ENCODE measurements at places on chromosomes 5 and 9.

- no peak for DNase-seq
Measured at GRCh38 chr5:60538955-60539866, 160.8 kb downstream of the DEPDC1B start.

- DNase-seq: no peak
Measured at GRCh38 chr5:56641635-56642260, 173.6 kb upstream of the MAP3K1 start.

GRCh38 chr5:177446200-177447065 lies at the start of gene PRR7:
Gene PRR7 (plus strand): TSS chr5:177446814. CDS start chr5:177455068, 8,254 bp downstream.
- peak; percentile 72 for DNase-seq

- no peak for DNase-seq
Measured at GRCh38 chr9:120416781-120417427, 163.1 kb downstream of the CDK5RAP2 start.

DNA sequence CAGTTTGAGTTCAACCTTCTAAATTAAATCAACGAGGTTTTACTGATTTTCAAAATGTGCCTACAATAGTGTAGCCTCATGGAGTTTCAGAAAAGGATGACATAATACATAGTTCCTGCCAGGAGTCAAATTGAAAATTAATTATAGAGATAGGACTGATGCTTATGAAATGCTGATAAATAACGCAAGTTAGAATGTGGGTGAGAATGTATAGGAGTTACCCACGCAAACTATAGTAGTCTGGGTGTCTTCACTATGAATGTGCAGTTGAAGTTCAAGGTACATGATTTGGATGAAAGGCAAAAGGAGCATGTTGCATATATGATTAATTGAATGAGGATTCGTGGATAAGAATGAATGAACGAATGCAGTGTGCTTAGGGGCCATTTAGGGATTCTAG lies 95.7 kb downstream of the SV2C start:
- DNase-seq: no peak

- DNase-seq: no peak
Measured at GRCh38 chr5:169301386-169301934, 521 bp upstream of the SLIT3 start.

DNA sequence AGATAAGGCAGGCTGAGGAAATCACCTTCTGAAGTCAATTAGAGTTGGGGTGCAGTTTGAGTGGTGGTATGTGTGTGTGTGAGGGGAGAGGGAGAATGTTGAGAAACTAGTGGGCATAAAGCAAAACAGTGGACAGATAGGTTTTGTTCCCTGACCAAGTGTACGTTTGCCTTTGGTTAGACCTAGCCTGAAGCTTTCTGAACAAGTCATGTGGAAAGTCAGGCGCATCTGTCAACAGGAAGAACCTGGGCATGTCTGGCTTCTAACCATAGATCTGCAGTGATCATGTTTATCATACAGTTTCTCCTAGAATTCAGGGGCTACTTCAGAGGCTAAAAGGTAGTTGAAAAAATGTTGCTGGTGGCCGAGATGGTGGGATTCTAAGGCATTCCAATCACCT lies 143.2 kb upstream of the PCA3 start:
- no peak for DNase-seq

DNA sequence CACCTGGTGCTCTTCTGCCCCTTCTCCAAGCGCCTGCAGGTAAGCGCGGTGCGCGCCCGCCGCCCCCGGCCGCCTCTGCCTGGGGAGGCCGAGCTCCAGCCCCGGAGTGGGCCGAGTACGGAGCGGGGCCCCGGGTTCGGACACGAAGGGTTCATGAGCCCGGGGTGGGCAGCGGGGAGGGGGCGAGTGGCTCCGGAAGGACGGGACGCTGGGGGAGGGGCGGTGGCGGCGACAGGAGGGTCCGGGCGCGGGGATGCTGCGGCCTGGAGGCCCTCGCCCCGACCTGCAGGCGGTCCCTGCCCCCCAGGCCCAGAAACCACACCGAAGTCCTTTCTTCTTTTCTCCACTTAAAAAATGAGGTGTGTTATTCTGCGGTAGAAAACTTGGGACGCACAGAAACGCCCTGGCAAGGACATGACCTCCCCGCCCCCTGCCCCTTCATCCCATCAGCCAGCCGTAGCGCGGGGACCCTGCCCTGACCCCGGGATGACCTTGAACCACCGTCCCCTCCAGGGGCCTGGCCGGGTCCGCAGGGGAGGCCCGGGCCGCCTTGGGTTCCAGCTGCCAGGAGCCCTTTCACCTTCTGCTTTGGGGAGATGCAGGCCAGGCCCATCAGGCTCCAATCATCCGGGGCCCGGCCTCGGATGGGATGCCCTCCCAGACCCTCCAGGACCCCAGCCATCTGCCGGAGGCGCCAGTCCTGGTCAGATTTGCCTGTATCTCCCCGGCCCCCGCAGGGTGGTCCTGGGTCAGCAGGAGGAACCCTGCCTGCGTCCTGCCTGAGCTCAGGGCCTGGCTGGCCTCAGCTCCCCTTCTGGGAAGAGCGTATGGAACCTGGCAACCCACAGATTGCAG lies 545 bp downstream of the DIPK1B start:
- no peak for DNase-seq

DNA sequence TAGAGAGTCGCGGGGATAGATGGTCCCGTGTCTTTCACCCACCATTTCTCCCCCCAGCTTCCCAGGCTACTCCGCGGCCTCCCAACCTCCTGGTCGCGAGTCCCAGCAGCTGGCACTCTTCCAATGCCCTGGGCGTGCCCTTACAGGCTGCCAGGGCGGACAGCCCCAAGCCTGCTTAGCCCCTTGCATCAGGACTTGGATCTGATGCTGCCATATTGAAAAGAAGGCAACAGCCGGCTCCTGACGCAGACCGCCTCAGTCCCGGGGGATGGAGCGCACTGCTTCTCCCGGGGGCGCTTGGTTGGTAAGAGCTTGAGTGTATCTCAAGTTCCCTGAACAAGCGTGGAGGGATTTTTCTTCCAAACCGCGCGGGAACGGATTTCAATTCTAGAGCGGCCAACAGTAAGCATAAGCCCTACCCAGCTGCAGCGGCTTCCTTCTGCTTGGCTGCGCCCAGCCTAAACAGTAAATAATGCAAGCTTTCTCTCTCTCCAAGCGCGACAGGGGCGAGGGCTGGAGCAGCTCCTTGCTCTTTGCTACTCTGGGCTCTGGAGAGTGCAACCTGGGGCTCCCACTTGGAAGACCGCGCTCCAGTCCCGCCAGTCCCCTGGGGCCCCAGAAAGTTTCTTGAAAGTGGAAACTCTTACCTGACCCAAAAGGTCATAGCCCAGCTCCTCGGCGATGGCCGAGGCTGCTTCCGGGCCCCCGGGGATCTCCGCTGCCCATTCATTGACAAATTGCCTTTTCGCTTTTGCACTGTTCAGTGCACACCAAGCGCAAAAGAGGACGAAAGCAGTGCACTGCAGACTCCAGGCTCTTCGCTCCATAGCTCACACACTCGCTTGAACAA lies 607 bp downstream of the PCSK1 start:
- no peak for DNase-seq

GRCh38 chr5:92019376-92019990 lies 636.4 kb upstream of the ARRDC3 start:
- DNase-seq: no peak

GRCh38 chr5:130166839-130167490 lies 262.7 kb downstream of the CHSY3 start:
- no peak for DNase-seq

DNA sequence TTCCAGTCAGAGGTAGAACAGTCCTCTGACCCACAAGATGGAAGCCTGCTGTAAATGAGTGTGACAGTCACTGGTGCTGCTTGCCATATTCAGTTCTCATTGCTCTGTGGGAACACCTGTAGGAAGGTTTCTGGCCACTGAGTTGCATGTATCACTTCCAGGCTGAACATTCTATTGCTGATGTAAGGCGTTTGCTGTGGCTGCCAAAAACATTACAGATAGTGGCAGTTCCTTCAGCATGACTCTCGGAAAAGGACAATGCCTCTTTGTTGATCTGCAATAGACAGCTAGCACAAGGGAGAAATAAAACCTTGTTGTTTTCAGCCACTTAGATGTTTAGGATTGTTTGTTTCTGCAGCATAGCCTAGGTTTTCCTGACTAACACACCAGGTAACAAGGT lies 217.2 kb downstream of the AGTPBP1 start:
- DNase-seq: no peak

GRCh38 chr5:83306572-83307241 lies 164.8 kb upstream of the VCAN start:
- DNase-seq: no peak

GRCh38 chr5:136087961-136088871 lies 44.4 kb upstream of the SMAD5 start:
- no peak for DNase-seq

DNA sequence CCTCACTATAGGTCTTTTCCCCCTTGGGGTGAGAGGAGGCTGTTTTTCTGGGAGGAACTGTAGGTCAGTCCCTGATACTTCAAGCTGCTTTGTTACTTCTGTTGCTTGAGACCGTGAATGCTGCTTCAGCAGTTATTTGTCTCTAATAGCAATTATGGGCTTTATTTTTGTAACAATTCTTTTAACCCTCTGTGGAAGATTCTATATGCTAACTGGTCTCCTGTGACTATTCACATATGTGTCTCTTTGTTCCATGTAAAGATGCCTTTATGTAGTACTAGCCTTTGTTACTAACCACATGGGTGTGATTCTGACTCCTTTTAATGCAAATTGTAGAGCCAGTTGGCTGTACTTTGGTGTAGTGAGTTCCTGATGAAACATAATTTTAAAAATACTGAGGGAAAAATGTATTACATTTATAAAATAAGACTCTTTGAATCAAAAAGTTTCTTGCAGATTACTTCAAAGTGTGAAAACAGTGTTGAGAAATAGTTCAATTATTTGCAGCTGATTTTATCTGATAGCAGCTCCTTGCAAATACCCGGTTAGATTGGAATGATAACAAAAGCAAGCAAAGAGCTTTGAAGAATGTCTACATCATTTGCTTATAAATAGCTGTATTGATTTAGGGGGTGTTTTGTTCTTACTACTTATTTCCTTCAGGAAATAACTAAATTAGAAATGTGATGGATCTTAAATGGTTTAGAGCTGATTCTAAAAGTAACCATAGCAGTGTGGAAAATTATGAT lies 46.6 kb downstream of the ANGPTL2 start:
- no peak for DNase-seq

DNA sequence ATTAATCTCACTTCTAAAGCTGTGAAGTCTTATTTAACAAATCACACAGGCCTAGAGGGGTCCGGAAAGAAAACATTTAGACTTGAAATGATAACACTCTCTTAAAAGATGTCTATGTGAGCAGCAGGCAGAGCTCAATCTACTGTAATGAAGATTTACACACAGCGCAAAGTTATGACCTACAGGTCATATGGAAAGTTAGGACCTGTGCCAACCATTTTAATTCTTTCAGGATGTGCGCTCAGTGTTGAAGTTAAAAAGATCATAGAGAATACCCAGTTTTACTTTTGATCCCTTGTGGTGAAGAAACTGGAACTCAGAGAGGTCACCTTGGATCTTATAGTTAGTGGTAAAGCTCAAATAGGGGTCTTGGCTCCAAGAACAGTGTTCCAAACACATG lies 3.1 kb upstream of the CREBRF start:
- DNase-seq: no peak

DNA sequence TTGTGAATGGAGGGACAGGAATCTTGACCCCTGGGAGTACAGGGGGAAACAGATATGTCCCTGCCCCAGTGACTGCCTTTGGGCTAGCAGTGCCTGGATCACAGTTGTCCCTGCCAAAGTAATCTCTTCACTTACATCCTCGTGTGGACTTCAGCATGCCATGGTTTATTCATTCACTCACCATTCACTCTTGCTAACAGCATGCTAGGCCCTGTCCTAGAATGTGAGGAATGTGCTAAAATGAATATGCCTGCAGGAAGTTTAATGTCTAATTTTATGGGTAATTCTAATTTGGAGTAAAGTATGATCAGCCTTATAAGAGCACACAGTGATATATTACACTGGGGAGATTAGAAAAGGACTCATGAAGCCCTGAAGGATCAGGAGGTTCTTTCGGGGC lies 63.0 kb downstream of the FAT2 start:
- no peak for DNase-seq

DNA sequence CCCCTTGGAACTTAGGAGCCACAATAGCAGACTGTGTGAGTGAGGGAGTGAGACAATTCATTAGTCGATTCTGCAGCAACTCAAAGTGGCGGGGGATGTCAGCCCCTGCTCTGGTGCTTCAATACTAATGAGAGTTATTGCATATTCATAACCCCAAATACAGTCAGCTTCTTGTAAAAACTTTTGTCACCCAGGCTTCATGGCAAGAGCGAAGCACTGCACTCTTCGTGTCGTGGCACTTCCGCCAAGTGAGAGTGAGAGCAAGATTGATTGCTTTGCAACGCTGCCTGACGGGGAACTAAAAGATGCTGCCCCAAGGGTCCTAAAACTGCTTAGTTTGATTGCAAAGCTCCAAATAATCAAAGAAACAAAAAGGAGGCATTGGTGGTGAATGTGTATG lies 150.9 kb downstream of the NR2F1-AS1 start:
- DNase-seq: no peak

DNA sequence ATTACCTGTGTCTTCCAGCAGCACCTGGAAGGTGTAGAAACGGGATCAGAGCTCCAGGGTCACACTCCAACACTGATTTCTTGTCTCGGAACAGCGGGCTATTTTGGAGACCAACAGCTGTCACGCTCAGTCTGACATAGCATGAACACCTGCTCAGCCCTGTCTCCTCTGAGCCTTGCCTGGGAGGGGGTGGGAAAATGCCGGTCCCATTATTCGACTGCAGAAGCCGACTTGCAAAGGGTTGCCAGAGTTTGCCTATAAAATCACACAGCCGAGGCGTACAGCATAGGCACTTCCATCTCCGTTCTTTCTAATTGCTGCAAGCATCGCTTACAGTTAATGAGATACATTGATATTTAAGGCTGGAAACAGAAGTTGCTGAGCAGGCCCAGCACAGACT lies 300.8 kb upstream of the MSX2 start:
- no peak for DNase-seq

GRCh38 chr9:4111233-4112008 lies 188.4 kb downstream of the GLIS3 start:
- DNase-seq: no peak

GRCh38 chr5:135392256-135392655 lies 6.8 kb downstream of the MACROH2A1 start:
- DNase-seq: no peak

DNA sequence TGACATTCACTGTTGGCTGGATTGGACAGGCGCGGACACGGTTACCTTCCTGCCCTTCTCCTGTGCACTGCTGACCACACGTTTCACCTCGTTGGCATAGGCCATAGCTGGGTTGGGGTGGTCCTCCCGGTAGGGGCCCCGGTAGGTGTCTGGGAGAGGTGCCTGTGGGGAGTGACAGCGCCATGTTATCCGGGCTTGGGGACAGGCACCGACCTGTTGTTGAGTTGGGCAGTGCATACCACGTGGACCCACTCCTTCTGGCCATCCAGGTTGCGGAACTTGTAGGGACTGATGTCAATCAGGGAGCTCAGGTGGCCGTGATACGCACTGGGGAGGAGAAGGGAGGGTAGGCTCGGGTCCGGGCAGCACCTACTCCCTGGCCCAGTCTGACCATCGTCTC lies 8.2 kb downstream of the PHYKPL start:
- no peak for DNase-seq

DNA sequence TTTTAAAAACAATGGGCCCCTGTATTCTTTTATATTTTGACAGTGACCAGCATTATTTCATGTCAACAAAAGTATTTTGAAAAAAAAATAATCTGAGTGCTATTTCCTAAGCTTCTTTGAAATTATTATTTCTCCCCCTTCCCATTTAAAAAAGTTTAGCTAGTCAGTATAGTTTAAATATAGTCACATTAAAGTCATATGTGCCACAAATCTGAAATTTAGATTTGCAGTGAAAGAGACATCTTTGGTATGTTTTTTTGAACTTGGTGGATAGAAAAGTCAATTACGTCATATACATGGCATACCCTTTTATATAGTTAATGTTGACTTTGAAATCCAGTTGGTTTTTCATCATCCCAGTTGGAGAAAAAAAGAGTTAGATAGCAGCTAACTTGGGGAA lies 297.0 kb downstream of the CCDC171 start:
- no peak for DNase-seq
